ENCODE measurements at places on chromosomes 6 and 20.

- no peak for DNase-seq
These were observed 9.7 kb downstream of the NOTCH4 start for GRCh38 chr6:32214126-32214525.

GRCh38 chr6:152273638-152274037 lies 363.5 kb downstream of the SYNE1 start:
- no peak for DNase-seq

- DNase-seq, result no peak
These were observed 66.7 kb upstream of the ARID1B start for GRCh38 chr6:156710479-156710878.

GRCh38 chr6:70298068-70298467 lies 4.8 kb downstream of the COL9A1 start:
- no peak for DNase-seq

GRCh38 chr6:79048611-79049010 lies 29.4 kb downstream of the PHIP start:
- DNase-seq, result no peak

DNA sequence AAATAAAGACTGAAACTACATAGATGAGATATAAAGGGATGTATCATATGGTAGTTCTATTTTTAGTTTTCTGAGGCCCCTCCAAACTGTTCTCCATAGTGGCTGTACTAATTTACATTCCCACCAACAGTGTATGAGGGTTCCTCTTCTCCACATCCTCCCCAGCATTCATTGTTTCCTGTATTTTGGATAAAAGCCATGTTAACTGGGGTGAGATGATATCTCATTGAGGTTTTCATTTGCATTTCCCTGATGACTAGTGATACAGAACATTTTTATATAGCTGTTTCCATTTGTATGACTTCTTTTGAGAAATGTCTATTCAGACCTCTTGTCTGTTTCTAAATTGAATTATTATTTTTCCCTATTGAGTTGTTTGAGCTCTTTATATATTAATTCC lies 229.3 kb downstream of the RFPL4B start:
- DNase-seq, result peak; percentile 62

DNA sequence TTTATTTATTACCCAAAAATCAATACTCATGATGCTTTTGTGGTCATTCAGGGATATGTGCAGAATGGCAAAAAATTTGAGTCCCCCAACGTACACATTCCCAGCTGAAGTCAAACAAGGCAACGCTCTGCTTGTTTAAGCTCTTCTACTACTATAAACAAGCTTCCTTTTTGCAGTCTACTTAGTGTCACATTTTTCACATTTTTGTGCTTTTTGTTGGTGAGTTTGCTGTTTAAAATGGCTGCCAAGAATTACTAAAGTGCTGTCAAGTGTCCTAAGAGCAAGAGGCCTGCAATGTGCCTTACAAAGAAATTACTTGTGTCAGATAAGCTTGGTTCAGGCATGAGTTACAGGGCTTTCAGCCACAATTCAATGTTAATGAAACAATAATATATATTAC lies 2.1 kb downstream of the WFDC8 start:
- no peak for DNase-seq

- DNase-seq, result no peak
These were observed 154.0 kb downstream of the KIF16B start for GRCh38 chr20:16419138-16419715.

- DNase-seq, result no peak
These were observed 64.4 kb upstream of the COL21A1 start for GRCh38 chr6:56311533-56312448.

DNA sequence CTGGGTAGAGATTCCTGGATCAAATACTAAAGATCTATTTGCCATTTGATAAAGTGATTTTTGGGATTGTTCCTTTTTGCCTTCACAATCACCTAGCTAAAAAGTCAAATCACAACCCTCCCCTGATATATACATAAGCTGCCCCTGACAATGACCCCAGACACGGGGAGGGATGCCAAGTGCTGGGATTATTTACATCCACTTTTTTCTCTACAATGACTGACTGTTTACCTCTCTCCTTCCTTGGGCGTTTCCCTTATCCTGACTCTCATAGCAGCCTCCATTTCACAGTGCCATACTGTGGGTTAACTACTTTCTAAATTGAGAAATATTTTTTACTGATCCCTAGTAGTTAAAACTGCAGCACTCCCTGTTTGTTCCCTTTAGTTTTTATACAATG lies 150.8 kb upstream of the TMEM170B start:
- DNase-seq, result no peak

DNA sequence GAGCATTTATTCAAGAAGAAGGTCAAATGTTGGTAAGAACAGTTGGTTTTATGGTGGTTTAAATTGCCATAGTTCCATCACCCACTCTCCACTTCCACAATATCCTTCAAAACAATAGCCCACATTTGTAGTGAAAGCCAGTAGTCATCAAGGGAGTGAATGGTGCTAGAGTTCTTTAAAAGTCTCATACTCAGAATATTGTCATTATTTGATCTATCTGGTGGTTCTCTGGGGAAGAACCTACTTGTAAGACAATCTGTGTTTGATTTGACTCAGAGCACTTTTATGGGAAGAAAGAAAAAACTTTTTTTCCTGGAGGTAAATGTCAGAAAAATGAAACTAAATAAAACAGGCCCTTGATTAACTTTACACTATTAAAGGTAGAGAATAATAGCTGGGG lies 893.8 kb downstream of the QKI start:
- DNase-seq, result no peak

DNA sequence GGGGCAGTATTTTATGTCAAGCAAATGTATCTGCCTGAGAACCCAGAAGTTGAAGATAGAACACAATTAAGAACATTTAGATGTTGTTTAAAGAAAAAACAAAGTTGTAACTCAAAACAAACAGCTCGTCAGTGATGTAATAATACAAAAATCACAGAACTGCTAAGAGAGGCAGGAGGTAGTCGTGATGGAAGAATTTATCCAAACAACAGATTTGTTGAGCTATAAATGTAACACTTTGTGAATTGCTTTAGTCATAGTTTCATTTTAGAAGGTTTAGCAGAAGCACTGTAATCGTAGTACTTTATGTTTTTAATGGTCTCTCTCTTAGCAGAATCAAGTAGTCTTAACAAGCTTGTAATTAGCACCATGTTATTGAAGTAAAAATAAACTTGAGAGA lies 73.6 kb downstream of the SCAF8 start:
- DNase-seq, result no peak

- no peak for DNase-seq
These were observed 217.1 kb downstream of the ANKRD60 start for GRCh38 chr20:58011106-58011946.

- no peak for DNase-seq
These were observed 457.1 kb downstream of the HACE1 start for GRCh38 chr6:104402572-104402971.

GRCh38 chr20:20160520-20160919 lies 108.2 kb downstream of the CFAP61 start:
- DNase-seq, result no peak

GRCh38 chr6:119314885-119315272 lies 34.7 kb downstream of the MAN1A1 start:
- no peak for DNase-seq

DNA sequence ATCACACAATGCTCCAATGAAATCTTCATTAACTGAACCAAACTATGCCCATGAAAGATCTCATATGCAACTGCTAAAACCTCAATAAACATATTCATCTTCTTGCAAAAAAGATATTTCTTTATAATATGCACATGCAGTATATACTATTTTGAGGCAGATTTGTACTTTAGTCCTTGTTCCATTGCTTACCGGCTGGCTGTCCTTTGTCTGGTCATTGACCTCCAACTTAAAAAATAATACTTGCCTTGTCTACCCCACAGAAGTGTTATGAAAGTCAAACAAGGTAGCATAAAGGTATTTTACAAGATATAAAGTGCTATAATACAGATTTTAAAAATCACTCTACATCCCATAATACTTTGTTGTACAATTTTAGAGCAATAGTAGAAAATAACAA lies 88.3 kb downstream of the ATG5 start:
- no peak for DNase-seq

DNA sequence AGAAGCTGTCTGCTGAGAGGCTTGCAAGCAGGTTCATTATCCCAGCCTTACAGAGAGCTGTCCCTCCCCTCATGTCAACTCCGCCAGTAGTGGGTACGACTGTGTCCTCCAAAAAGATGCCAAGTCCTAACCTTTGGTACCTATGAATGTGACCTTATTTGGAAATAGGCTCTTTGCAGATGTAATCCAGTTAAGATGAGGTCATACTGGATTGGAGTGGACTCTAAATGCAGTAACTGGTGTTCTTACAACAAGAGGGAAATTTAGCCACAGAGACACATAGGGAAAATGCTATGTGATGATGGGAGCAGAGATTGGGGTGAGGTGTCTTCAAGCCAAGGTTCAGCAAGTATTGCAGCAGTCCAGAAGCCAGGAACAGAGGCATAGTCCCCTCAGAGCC lies 90.8 kb upstream of the FOXP4 start:
- no peak for DNase-seq

GRCh38 chr20:37524859-37525708 lies 2.6 kb downstream of the BLCAP start:
- DNase-seq, result no peak

- no peak for DNase-seq
These were observed 17.8 kb downstream of the ARMC12 start for GRCh38 chr6:35754452-35755277.

DNA sequence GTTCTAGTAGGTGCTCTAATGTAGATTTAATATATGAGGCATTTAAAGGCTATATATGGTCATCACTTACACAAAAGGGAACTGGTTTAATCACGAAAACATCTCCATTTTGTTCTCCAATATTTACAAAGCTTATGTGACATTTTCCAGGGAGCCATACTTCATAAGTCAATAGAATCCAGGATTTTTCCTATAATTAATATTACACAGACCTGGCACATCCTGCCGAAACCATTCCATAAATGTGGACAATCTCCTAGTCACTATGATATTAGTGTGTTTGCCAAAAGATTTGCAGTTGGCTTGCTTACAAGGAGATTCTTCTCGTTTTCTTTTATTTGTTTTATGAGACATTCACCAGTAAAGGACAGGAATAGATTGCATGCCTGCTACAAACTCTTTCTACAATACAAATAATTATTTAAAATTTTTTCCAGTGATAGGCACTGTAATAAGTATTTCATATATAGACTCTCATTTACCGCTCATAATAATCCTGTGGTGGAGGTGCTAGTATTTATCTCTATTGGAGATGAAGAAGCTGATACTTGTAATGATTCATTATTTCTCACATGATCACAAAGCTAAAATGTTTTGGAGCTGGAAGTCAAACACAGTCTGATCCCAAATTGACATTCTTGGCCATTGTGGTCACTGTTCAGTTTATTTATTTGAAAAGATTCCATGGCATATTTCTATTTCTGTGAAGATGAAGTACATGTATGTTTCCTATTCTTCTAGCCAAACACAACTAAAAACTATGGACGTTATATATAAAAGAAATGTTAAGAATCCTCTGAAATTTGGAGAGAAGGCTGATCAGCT lies 597.0 kb downstream of the HTR1B start:
- DNase-seq, result no peak

- no peak for DNase-seq
These were observed 1.0 kb upstream of the DDAH2 start for GRCh38 chr6:31729979-31730630.

DNA sequence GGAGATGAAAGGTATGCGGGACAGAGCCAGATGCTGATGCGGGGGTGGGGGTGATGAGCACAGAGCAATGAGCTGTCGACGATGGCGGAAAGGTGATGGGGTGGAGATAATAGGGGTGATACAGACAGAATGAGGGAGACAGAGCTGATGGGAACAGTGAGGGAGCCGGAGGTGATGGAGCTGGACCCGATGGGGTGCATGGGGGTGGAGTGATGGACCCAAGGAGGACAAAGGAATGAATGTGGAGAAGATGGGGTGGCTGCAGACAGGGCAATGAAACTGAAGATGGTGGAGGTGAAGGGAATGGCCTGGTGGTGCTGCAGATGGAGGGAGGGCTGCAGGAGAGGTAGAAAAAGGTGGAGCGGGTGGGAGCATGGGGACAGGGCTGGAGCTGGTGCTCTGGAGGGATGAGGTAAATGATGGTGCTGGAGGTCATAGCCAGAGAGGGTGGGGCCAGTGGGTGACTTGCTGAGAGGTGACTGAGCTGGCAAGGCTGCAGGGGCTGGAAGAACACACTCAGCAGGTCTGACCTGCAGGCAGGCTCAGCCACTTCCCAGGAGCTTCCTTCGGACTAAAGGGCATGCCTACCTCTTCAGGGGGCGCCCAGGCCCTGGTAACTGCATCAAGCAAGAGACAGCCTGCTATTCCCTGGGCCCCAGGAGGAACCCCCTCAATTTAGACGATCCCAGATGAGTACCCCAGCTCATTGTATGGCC lies 6.0 kb upstream of the FOXS1 start:
- DNase-seq, result no peak

DNA sequence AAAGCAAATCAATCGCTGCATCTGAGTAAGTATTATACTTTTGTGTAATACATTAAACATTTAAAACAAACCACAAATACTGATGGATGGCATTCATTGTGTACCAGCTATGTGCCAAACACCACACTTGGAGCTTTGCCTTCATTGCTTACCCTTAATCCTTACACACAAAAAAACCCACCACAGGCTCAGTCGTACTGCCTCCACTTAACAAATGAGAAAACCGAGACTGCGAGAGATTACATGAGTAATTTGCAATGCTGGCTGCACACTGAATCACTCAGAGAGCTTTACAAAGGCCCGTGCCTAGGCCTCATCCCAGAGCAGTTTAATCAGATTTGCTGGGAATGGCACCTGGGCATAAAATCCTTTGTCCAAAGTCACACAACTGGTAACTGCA lies 130.5 kb downstream of the EDN1 start:
- no peak for DNase-seq

- no peak for DNase-seq
These were observed 182.4 kb upstream of the QKI start for GRCh38 chr6:163232015-163232523.

- no peak for DNase-seq
These were observed 70.2 kb downstream of the PERP start for GRCh38 chr6:138037009-138037504.
